Fibroblast of gingiva (primary cell): ENCODE measurements at places on chromosomes 2 and 18.

GRCh38 chr2:33967103-33967502 is 368.0 kb upstream of the FAM98A start:
- no peak for DNase-seq

- DNase-seq: peak; percentile 32
Measured at GRCh38 chr2:169141713-169142352, 72.5 kb downstream of the DHRS9 start.

GRCh38 chr18:44733069-44733753 is 52.5 kb downstream of the SETBP1 start:
- DNase-seq: peak; percentile 63

DNA sequence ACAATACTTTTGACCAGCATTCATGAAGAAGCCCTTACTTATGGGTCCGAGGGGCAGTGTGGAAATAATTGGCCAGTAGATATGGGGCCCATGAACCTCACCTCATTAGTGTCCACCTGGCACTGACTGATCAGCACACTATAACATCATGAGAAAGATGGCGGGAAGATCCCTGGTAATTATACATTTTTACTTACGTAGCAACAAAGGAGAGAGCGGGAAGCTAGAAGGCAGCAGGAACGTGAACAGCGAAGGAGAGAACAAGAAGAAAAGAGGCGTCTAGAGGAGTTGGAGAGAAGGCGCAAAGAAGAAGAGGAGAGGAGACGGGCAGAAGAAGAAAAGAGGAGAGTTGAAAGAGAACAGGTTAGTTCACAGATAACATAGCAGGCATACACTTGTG is 136.0 kb upstream of the IL1R2 start:
- no peak for DNase-seq

- DNase-seq: no peak
Measured at GRCh38 chr2:102667072-102667471, 47.7 kb downstream of the SLC9A2 start.

DNA sequence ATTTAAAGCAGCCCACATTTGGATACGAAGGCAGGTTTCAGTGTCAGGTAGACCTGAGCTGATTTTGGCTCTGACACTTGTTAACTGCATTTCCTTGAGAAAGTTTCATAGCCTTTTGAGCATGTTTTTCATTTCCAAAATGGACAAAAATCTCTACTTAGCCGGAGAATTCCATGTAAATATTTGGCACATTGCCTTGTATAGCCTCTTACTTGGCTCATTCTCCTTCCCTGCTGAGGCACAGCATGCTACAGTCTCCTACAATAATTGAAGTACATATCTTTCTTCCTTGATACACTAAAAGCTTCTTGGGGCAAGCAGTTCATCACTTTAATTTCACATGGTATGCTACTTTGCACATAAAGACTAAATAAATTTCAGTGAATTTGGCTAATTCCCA is 772.2 kb upstream of the CHAC2 start:
- DNase-seq: no peak

DNA sequence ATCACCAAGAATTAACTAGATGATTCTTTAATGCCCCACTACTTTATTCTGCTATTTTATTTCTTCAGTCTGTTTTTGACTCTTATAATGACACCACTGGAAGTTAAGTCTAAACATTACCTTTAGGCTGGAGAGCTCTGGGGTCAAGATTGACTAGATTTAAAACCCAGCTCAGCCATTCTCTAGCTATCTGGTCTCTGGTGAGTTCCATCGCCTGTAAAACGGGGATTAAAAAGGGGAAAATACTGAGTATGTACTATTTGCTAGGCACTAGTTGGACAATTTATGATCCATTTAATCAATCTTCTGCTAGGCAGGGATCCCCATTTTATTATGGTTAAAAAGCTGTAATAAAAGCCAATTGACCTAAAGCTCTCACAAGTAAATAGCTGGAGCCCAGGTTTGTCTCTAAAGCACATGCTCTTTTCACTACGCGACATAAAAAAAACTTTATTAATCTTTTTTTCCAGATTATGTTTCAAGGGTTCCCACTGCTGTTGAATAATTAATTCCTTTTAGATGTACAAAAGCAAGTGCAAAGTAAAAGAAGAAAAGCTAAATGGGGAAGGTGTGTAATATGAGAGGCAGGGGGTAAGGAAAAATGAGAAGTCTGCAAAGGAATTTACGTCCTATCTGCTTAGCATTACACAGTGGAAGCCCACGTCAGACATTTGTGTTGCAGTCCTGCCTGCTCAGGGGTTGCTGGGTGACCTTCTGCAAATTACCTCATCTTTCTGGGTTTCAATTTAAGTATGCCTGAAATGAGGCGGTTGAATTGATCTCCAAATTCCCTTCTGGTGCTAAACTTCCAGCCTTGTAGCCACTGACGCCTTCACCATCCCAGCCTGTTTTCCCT is 918 bp upstream of the NABP1 start:
- peak; percentile 88 for DNase-seq

- no peak for DNase-seq
Measured at GRCh38 chr18:47422524-47422923, 171.1 kb upstream of the SKOR2 start.

DNA sequence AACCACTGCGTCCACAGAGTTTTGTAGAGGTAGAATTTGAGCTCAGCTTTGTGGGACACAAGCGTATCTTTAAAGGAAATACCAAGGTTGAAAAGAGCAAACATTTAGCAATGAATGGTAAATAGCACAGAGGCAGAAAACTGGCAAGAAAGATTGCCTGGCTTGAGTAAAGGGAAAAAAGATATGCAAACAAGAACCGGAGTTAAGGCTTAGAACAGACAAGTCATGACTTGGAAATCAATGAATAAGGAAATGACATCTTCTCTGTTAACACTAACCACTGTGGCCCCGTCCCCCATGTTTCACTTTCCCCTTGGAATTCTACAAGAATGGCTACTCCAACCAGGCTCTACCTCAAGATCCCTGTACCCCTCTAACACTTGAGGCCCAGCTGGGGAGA is 3.8 kb downstream of the STAM2 start:
- DNase-seq: peak; percentile 21

GRCh38 chr2:240140511-240140910 is at the start of gene OTOS:
TSS of gene OTOS (minus strand) at chr2:240140658. CDS start at chr2:240140326, 332 bp downstream.
- no peak for DNase-seq

- DNase-seq: peak; percentile 63
Measured at GRCh38 chr2:200356321-200356720, 49.8 kb downstream of the SPATS2L start.

GRCh38 chr18:58438958-58439300 is 190.0 kb downstream of the ALPK2 start:
- DNase-seq: no peak

DNA sequence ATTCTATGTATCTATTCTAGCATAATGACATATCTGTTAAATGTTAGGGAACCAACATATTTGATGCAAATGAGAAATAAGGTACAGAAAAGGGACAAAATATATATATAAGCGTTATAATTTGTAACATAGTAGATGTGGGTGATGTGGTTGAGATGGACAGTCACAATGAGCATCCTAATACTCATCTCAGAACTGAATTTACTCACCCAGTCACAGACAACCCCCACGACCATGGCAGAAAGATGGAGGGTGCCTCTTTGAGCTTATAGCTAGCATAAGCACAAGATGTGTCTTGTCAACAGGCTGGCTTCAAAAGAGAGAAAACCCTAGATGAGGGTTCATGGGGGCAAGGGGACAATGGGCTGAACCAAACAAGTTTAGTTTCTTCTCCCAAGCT is 9.1 kb upstream of the DSG3 start:
- DNase-seq: no peak

GRCh38 chr18:26225022-26225693 is 1.1 kb upstream of the TAF4B start:
- DNase-seq: no peak

- DNase-seq: no peak
Measured at GRCh38 chr2:169362118-169362893, at the start of gene LRP2. TSS of gene LRP2 (minus strand) at chr2:169362534. CDS start at chr2:169362399, 135 bp downstream.

DNA sequence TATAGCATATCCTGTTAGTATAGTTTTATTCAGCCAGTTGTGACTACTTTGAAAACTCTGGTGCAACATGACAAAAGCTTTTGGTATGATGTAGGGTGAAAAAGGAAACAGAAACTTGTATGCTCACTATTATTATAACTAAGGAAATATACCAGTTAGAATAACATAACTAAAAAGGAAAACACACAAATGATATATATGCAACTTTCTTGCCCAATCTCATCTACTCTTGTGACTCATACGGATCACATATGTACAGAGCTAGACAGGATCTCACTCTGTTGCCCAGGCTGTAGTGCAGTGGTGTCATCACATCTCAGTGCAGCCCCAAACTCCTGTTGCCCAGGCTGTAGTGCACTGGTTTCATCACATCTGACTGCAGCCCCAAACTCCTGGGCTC is 12.4 kb upstream of the TLK1 start:
- DNase-seq: peak; percentile 18

GRCh38 chr18:58738322-58738721 is 67.1 kb downstream of the MALT1 start:
- DNase-seq: no peak

- peak; percentile 6 for DNase-seq
Measured at GRCh38 chr2:67215214-67216055, 181.7 kb upstream of the ETAA1 start.

GRCh38 chr2:57885742-57886141 is 160.9 kb upstream of the VRK2 start:
- DNase-seq: no peak

GRCh38 chr2:214066862-214067261 is 344.0 kb upstream of the VWC2L start:
- no peak for DNase-seq

DNA sequence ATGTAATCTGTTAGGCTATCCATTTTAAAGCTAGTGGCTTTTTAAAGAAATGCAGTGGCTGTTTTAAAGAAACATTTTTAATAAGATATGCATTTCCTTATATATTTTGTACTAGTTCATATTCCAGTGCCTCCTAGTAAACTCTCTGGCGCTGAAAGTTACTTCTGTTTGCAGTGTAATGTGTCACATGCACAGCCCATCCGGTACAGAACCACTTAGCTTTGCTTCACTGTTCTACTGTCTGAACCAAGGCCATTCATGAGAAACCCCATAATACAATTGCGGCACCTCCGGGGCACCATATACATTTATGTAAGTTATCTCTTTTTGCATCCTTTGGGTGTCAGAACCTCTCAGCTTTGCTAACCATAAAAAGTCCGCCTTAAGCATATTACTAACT is 114.6 kb upstream of the KCTD1 start:
- DNase-seq: no peak

DNA sequence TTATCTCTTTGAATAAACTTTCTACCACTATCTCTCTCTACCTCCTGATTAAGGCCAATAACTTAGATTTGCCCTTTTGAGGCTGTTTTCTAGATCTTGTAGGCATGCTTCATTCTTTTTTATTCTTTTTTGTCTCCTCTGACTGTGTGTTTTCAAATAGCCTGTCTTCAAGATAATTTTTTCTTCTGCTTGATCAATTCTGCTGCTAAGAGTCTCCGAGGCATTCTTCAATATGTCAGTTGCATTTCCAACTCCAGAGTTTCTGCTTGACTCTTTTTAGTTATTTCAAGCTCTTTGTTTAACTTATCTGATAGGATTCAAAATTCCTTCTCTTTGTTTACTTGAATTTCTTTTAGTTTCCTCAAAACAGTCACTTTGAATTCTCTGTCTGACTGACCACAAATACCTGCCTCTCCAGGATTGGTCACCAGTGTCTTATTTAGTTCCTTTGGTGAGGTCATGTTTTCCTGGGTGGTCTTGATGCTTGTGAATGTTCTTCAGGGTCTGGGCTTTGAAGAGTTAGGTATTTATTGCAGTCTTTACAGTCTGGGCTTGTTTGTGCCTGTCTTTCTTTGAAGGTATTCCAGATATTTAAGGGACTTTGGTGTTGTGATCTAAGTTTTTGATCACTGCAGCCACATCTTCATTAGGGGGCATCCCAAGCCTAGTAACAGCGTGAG is 197.3 kb upstream of the STK17B start:
- no peak for DNase-seq

DNA sequence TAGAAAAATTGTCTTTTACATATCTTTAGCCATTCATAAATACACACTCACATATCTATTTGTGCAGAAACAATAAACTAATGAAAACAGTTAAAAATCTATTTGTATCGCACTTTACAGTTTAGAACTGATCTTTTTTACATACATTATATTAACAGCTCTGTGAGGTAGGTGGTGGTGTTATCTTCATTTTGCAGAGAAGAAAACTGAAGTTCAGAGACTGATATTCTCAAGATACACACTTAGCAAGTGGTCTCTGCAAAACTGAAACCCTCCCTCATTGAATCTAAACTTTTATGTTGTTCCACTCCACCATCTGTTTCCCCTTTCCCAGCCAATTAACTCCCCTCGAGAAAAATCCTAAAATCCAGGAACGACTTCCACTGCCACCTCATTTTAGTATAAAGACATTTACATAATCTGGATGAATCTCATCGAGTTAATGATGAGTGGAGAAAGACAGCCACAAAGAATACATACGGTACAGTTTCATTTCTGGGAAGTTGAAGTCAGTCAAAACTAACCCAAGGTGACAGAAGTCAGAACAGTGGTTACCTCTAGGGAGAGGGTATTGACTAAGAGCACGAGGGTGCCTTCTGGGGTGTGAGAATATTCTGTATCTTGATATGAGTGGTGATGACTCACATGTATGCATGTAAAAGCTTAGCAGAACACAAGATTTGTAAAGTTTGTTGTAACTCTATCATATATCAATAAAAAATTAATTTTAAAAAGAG is 524.2 kb upstream of the TCF4 start:
- DNase-seq: no peak

DNA sequence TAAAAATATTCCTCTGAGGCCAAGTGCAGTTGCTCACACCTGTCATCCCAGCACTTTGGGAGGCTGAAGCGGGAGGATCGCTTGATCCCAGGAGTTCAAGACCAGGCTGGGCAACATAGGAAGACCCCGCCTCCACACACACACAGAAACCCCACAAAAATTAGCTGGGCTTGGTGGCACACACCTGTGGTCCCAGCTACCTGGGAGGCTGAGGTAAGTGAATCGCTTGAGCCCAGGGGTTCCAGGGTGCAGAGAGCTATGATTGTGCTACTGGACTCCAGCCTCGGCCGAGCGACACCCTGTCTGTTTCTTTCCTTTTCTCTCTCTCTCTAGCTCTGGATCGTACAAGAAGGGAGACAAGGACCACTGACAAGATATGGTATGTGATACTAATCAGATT is 1.8 kb upstream of the XRCC5 start:
- DNase-seq: no peak

DNA sequence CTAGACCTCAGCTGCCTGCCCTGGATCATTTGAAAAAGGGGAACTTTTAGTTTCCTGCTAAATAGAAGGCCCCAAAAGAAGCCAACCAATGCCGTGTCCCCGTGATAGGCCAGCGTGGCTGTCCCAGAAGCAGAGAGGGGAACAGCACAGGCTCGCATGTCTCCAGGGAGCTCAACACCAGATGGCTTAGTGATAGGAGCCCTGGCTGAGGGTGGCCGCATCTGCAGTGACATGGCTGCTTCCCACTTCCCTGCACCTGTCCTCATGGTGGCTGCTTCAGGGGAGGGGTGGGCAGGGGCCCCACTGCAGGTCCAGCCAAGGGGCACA is 79.6 kb downstream of the MBP start:
- no peak for DNase-seq

GRCh38 chr18:47844828-47845498 is 85.5 kb downstream of the SMAD2 start:
- no peak for DNase-seq
